BJ (cell line): ENCODE measurements at places on chromosomes 16 and 17. TPM values are rescaled to one million over a fixed set of nuclear protein-coding genes. Genes with fewer than 3 reads are reported as not detected.

DNA sequence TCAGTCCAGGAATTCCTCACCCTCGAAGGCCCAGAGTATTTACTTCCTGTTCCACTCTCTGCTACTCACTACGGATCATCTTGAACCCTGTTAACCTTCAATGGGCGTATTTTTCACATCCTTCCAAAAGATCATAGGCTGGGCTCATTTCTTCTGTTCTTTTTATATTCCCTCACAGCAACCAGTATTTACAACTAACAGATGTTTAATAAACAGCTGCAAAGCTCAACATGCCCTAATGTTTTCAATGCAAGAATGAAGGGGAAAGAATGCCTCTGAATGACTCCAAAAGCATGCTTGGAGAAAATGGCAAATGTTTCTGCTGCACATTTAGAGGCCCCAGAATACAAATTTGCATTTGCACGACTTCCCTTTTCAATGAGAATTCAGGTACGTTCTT lies 174.9 kb downstream of the ZFHX3 start:
- no peak for DNase-seq

- no peak for DNase-seq
Measured at GRCh38 chr17:43871946-43872690, 25.1 kb downstream of the CD300LG start.

KRT33B gene
- 1.2 and 1.8 TPM in 2 replicates for polyA plus RNA-seq

- no peak for DNase-seq
Measured at GRCh38 chr16:48999508-48999907, 282.1 kb downstream of the CBLN1 start.

- no peak for DNase-seq
Measured at GRCh38 chr16:14101415-14101814, 30.3 kb downstream of the MRTFB start.
